ENCODE measurements at places on chromosomes 6 and 20. TPM values are rescaled to one million over a fixed set of nuclear protein-coding genes. Genes with fewer than 3 reads are reported as not detected.
A peak's percentile ranks its signal among the peaks of the same experiment; 100 is the strongest.

DNA sequence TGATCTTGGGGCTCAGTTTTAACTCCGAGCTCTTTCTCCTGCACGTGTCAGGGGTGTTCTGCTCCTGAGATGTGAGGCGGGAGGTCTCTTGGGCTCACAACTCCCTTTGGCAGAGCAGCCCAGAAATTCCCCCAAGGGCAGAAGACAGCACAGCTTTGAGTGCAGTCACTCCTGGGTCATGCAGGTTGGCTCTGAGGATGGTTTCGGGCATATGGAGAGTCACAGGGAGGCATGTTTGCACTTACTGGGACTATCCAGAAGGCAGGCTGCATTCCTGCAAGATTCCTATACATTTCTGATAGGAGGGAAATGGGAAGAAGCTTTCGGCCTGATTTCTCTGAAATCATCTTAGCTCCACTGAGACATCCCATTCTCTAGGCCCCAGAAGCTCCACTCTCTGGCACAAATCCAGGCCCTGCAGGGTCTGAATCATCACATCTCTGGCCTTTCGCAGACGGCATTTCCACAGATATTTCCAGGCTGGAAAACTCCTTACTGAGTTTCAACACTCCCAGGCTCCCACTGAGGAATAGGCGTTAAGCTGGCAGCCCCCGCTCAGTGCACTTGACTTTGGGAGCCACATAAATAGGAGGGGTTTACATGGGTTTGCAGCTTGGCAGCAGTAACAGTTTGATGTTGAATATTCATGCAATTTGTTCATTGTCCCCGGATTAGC lies 39.7 kb downstream of the AGPAT4 start:
- DNase-seq: peak; percentile 56

DNA sequence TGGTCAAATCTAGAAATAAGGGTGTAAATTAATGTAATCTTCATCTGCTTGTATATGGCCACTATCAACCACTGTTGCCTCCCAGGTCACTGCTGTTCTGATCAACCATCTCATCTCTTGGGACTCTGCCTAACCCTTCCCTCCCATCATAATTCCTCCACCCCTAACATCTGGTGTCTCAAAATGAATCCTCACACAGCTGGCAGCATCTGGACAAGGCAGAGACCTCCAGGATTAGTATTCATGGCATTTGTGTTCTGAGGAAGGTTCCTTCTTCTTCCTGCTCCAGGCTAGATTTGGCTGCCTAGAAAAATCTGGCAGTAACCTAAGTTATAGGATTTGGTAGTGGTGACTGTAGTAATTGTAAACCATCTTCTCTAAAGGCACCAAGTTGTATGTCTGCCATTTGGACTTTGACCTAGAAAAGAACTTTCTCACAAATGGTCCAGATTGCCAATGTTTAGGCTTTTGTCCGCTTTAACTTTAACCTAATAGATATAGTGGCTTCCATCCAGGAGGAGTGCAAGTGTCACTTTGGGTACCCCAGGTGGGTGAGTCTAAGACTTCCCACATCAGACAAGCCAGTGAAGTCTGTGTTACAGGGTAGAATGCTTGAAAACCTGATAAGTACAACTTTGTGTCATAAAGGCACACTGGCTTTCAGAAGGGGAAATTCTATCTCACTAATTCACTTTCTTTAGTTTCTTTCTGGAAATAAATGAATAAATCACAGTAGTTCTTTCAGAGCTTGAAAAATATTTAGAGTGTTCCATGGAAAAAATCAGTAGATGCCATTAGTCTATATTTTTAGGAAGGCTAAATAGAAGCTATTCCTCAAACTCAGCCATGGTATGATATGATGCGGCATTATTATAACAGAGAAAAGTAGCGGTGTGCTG lies 3.0 kb upstream of the PHACTR2 start:
- DNase-seq: no peak

DNA sequence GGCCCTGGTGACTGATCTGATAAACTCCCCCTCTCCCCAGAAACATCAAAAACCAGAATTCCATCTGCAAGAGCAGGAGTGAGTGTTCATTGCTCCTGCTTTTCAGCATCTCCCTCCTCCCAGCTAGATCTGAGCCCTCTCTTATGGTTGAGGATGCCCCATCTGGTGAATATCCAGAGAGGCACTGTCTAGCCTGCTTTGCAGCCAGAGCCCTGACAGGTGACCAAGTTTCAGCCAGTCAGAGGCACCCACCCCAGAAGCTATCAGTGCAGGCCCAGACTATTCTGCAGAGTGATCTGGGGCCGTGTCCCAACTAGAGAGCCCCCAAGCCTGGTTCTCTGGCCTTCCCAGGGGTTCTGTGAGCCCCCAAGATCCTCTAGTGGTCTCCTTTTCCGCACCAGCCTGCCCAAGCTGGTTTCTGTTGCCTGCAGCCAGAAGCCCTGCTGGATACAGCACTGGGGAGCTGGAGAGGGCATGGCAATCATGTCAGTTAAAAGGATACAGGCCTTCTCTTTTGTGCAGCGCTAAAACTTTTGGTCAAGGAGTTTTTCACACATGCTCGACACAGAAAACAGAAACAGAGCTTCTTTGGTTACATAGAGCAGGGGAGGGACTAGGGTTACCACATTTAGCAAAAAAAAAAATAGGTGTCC lies 6.6 kb upstream of the BMP7 start:
- no peak for DNase-seq

DNA sequence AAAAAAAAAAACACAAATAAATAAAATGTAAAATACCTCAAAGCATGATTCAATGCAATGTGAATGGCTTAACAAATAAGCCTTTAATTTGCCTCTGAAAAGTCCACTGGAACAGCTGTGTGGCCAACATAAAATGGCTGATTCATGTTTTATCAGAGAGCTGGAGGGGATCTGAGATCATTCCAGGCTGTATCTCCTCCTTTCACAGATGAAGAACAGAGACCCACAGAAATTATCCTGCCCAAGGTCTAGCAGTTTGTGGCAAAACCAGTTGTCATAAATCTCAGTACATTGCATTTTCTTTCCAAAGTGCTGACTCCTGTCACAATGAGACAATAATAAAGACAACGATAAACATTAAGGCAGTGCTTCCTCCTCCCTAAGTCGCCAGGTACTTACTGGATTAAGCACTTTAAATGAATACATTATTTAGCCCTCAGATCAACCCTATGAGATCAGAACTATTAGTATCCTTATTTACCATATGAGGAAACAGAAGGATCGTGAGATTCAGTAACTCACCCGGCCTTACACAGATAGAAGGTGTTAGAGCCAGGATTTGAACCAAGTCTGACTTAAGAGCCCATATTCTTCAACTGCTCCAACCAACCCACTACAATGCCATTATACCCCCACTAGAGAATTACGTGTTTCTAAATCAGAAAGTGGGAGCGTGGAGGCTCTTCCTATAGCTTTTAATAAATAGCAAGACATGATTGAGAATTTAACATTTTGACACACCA lies 118.3 kb downstream of the KIF13A start:
- DNase-seq: no peak

- DNase-seq: no peak
Observed at GRCh38 chr6:39884696-39885095, 49.6 kb downstream of the MOCS1 start.

DNA sequence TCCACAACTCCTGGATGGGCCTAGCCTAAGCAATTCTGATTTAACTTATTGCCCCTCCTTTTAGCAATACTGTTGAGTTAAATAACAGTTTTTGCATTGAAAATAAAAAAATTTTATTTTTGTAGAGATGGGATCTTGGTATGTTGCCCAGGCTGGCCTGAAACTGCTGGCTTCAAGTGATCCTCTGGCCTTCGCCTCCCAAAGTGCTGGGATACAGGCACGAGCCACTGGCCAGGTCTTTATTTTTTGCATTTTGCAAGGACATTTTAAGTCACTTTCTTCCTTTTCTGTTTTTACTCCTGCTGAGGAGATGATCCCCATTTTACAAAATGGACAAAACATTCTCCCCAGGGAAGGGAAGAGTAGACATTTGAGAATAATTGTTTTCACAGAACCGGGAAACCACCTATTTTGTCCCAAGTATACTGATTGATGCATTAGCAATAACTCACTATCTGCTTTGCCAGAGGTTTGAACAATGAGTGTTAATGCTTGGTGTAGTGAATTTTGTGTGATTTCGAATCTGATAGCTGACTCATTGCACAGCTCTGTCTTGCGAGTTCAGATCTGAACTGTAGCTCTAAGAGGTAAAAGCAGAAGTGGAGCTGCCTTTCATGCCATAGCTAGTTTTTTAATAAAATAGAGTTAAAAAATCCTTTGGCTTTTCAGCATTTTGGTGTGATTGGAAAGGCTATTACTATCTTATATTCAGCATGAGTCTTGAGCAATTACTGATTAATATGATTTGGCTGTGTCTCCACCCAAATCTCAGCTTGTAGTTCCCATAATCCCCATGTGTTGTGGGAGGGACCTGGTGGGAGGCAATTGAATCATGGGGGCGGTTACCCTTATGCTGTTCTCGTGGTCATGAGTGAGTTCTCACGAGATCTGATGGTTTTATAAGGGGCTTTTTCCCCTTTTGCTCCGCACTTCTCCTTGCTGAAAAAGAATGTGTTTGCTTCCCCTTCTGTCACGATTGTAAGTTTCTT lies 20.9 kb downstream of the IGF2R start:
- DNase-seq: no peak

GRCh38 chr6:74114428-74114827 lies 418.4 kb downstream of the CD109 start:
- DNase-seq: no peak

DNA sequence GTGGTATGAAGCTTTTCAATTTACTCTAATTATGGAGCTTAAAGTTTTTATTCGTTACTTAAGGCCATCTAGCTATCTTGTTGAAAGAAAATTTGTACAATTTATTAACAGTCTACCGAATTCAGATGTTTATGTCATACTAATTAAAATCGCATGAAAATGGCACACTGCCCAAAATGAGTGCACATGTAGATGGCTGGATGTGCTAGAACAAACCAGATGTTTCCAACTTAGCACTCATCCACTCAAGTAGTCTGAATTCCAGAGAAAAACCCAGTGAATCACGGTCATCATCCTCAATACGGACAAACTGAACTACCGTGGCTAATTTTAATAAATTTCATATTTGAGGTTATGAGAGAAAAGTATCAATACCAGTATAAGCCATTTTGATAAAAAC lies 70.4 kb downstream of the COL12A1 start:
- DNase-seq: no peak

- DNase-seq: peak; percentile 96
Observed at GRCh38 chr6:46170357-46171289, at the start of gene ENPP5. ENPP5 (minus strand) TSS chr6:46170980; CDS start chr6:46168262, 2,718 bp downstream.

- no peak for DNase-seq
Observed at GRCh38 chr6:96862560-96862959, 25.3 kb upstream of the GPR63 start.

DNA sequence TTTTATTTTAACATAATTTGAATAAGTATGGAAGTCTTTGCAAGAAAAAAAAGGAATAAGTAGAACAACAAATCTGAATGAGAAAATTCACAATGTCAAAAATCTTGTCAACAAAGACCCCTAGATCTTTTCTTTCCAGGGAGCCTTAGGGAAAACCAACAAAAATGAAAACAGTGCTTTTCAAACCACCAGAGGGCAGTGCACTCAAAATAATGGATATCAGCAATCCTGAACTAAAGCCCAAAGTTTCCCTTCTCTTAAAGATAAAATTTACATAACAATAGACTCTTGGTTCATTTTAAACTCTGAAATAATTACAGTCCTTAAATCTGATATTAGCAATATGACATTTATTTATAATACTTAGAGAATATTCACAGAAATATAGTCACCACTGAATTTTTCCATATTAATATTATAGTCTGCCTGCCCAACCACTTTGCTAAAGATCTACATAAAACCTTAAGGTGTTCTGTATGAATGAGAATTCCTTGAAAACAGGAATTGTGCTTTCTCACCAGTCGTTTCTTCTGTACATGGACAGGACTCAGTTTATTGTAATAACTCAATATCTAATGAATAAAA lies 105.3 kb upstream of the BMP5 start:
- peak; percentile 45 for DNase-seq

DNA sequence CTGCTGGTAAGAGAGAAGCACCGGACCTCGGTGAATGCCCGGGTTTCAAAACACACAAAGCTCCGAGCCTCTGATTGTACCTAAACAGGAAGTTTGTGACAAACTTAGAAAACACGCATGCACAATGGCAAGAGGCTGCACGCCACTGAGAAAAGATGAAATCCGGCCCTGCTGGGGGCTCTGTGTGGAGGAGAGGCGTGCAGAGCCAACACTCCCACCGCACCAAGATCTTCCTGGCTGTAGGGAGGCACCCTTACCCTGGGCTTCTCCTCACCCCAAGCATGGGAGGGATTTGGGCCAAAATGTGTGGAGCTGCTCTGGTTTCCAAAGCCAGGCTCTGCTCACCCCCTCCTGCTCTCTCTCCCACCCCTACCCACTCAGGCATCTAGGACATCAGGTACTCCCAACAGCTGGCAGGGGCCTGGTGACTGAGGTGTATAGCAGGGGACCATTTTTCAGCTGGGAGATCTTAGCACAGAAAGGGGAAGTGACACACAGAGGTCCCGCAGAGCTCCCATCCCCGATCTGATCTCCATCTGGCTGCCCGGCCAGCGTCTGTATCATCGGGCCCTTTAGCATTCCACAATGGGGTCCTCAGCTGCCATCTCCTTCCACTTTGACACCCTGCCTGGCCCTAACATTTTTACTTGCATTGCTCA lies 84.2 kb downstream of the TRERF1 start:
- no peak for DNase-seq

GRCh38 chr20:56181583-56181982 lies 66.9 kb upstream of the MC3R start:
- no peak for DNase-seq

GRCh38 chr6:142240179-142240578 lies 61.6 kb upstream of the ADGRG6 start:
- DNase-seq: no peak

DNA sequence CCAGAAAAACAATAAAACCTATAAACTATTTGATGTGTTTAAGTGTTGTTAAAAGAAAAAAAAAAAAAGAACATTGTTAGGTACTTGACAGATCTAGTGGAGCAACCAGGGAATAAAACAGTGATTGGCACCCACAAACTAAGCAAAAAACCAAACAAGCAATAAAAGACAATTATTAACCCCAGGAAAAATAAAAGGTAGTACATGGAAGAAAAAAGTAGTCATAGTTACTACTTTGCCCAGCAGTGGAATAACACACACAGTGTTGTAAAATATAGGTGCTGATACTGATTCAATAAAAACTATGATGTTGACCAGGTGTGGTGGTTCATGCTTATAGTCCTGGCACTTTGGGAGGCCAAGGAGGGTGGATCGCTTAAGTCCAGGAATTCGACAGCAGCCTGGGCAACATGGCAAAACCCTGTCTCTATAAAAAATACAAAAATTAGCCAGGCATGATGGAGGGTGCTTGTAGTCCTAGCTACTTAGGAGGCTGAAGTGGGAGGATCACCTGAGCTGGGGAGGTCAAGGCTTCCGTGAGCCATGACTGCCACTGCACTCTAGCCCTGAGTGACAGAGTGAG lies 43.9 kb downstream of the PIGU start:
- peak; percentile 58 for DNase-seq

GRCh38 chr6:55756531-55757031 lies 118.8 kb downstream of the BMP5 start:
- no peak for DNase-seq

SIRPB2 gene
- total RNA-seq: 0.74 TPM

ABT1 gene
- total RNA-seq: 17.9 TPM

TFAP2D gene
- not detected for total RNA-seq

RFX6 gene
- 1.6 TPM for total RNA-seq

C6orf163 gene
- total RNA-seq: 1.7 TPM

HLA-DMA gene
- 26.1 TPM for total RNA-seq

BNIP5 gene
- total RNA-seq: 4.7 TPM

MEP1A gene
- 38.0 TPM for total RNA-seq

CCNC gene
- total RNA-seq: 50.7 TPM
